ENCODE measurements at places on chromosomes 4 and X.

DNA sequence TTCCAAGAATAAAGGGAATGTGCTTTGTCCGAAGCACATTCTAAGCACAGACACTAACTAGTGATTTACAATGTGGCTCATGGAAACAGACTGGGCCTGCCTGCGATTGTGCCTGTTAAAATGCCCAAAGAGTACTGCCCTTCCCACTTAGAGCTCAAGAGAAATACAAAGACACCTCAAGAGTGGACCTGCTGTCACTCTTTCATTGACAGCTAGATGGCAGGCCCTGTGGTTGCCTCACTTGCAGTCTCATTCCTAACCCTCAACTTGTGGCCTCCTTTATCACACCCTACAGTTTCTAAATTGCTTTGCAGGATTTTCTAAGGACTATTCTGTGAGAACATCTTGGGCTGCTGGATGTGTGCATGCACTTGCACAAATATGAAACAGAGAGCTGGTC, 331.0 kb upstream of the EMCN start:
- peak; percentile 10 for DNase-seq

DNA sequence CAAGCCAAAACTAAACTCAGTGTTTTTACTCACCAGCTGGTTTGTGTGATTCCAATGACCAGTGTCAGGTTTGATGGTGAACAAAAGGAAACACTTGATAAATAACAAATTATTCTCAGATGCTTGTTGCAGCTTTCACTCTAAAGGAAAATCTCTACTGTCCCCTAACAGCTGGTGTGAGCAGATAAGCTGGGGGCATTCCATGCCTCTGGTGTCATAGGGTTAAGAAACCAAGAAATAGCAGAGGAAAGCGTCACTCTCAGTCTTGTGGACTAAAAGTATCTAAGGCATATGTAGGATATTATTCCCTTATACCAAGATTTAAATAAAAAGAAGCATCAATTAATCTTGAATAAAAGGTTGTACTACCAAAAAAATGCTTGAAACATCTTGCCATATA, 24.3 kb downstream of the TRPC5 start:
- no peak for DNase-seq

DNA sequence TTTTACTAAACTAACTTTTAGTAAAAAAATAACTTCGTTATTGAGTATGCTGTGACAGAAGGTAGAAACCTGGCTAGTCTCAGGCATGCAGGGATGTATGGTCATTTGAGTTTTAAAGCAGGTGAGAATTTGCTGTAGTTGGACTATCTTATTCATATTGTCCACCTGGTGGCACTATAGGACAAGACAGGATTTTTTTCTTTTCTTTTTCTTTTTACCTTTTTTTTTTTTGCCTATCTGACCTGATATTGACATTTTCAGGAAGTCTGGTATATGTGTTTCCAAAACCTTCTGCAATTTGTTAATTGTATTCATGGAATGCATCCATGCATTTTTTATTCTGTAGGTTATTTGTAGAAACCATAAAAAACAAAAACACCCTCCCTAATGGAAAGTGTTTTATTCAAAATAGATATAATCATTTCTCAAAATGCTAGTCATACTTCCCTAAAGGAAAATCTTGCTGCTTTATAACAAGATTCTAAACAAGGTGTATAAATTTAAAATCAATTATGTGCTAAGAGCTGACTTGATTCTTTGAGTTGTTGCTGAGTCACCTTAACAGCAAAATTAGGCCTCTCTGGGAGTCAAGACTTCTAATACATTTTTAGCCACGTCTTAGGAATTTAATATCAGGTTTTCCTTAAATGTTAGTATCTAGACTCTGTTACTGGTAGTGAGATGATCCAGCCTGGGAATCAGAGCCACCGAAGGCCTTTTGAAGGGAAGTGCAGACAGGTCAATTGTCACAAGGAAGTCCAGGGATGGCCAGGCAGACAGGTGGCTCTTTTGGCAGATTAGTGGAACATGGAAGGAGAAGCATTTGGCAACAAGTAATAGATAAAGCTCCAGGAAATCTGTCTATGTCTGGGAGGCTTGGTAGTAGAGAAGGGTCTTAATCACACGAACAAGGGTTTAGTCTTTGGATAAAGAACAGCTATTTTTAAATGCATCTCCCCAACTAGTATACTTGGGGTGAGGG, 201.3 kb upstream of the GNPDA2 start:
- peak; percentile 21 for DNase-seq

DNA sequence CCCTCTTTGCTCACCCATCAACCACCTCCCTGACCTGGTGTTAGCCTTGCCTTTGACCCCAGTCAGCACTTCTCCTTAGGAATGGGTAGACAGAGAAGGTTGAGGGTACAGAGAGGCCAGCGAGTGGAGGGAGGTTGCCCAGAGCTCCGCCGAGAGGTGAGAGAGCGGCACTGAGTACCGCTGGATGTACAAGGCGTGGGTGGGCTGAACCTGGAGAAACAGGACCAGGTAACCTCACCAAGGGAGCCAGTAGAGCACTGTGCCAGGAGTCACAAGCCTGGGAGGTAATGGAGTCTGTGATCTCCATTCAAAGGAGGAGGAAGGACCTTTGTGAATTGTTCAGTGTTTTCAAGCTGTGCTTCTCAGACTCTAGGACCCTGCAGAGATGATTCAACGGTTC, 256.2 kb downstream of the EVC2 start:
- no peak for DNase-seq
